ENCODE measurements at places on chromosomes 5 and 9. TPM values are rescaled to one million over a fixed set of nuclear protein-coding genes. Genes with fewer than 3 reads are reported as not detected.

Gene RNF208
- polyA plus RNA-seq: 6.0 TPM

DNA sequence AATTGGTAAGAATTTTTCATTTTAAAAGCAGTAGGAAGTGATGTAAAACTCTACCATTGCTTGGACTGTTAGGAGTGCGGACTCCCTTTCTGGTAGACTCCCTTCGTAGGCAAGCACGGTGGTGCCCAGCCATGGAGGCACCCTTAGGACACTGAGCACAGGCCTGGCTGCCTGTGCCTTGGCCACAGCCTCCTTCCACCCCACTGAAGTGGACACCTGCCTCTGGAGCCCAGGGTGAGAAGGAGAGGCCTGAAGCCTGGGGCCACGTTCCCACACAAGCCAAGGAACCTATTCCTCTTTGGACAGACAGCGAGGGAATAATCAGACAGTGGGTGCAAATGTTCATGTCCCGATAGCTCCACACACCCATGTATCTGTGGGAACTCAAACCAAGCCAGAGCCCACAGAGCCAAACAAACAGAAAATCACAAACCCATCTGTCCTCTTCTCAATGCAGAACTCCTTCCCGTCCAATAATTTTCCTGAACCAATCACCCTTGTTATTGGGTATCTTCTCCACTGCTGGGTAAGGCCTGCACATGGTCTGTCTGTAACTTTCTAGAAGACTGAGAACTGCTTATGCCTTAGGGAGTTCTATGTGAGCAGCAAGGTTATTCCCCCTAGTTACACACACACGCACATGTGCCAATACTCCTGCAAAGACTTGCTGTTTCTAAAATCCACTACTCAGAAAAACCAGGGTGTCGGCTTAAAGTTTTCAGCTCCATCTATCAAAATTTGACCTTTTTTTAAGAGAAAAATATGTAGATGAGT lies 45.2 kb downstream of the UBE2QL1 start:
- peaks cover 28% of the 10 kb centered on the region for H3K27me3 ChIP-seq
- H3K4me1 ChIP-seq: no peaks in the 10 kb centered on the region
- H3K27ac ChIP-seq: no peak overlapping the region
- H3K36me3 ChIP-seq: no peaks in the 10 kb centered on the region
- no peak overlapping the region for H3K4me3 ChIP-seq

DNA sequence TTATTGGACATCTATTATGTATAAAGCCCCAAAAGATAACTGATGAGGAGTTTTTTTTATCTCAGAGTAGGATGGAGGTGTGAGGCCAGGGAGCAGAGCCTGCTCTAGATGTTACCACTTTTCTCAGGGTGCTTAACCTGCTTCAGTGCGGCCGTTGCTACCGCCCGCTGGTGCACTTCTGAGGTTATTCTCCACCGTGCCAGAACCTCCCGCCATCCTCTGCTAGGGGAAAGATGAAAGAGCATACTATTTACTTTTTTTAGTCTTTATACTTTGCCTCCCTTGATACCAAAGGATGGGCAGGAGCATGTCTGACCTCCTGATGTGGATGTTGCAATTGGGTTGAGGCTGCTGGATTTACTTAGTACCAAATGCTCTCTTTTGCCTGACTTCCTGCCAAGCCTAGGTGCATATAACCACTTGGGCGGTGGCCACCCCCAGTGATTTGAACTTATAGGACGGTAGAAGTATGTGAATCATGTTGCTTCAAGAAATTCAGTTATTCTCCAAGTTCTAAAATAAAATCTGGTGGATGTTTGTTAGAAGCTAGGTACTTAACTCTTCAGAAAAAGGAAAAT lies 71.1 kb upstream of the HSPB3 start:
- H3K27me3 ChIP-seq: no peaks in the 10 kb centered on the region
- H3K4me1 ChIP-seq: peaks cover 4% of the 10 kb centered on the region
- no peak overlapping the region for H3K27ac ChIP-seq
- DNase-seq: no peak
- H3K36me3 ChIP-seq: no peaks in the 10 kb centered on the region

DNA sequence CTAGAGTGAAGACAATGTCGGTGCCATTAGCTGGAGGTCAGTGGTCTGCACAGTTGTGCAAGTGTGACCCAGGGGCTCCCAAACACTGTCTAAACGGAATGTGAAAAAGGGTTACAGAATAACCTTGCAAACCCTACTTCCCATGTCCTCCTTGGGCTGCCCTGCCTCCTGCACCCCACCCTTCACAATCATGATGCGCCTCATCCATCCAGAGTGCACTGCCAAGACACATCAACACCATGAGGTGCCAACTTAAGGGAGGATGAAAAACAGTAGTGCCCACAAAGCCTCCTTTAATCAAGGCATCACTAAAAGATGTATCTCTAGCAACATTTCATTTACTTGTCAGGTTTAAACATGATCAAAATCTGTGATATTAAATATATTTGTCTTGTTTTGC lies 87.1 kb downstream of the SETX start:
- no peak for DNase-seq
- H3K27ac ChIP-seq: no peak overlapping the region
- peaks cover 96% of the 10 kb centered on the region for H3K36me3 ChIP-seq
- no peaks in the 10 kb centered on the region for H3K27me3 ChIP-seq
- no peak overlapping the region for H3K4me3 ChIP-seq

DNA sequence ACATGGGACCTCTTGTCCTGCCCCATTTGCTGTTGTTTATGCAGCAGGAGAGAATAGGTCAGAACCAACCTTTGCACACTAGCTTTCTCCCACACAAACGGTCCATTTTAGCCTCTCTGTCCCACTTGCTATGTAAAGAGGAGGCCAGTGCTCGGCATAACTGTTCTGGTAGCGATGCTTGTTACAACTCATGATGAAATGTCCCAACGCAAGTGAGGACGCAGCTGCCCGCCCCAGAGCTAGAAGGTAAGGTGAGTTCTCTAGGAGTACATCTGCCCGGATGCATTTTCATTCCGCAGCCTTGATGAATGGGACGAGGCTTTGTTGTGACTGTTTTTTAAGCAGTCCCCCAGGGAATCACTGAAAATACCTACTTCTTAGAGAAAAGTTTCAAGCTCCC lies 14.1 kb downstream of the S1PR3 start:
- H3K27ac ChIP-seq: no peak overlapping the region
- peaks cover 10% of the 10 kb centered on the region for H3K27me3 ChIP-seq
- H3K4me3 ChIP-seq: no peak overlapping the region
- no peaks in the 10 kb centered on the region for H3K36me3 ChIP-seq

DNA sequence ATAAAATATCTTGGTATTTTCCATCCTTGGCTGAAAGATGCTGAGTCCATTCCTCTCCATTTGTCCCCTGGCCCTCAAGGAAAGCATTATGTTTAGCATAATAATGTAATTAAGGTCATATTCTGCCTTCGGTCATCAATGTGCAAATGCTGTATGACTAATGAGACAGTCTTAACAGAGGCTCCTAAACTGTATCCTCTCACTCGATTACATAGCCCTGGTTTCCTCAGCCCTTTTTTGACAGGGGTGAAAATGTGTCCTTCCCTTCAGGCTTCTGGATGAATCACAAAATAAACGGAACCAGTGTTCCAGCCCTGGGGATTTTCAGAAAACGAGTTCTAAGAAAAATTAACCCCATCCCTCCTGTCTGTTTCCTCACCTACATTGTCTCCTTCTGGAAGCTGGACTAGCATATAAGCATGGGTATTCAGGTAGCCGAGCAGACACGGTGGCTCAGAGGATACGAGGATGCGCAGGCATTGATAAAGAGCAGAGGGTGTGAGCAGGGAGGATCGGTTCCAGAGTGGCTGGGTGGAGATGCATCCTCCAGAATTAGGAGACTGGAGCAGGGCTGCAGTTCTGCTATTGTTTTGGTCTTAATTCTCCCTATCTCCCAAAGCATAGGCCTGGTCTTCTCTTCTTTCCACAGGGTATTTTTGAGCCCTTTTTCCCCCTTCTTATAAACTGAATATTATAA lies 742.9 kb downstream of the TLR4 start:
- no peaks in the 10 kb centered on the region for H3K36me3 ChIP-seq
- no peak overlapping the region for H3K27ac ChIP-seq
- H3K27me3 ChIP-seq: no peaks in the 10 kb centered on the region
- DNase-seq: no peak

GRCh38 chr5:61162832-61163567 lies 732 bp upstream of the SMIM15 start:
- H3K4me1 ChIP-seq: peaks cover 29% of the 10 kb centered on the region
- H3K36me3 ChIP-seq: peaks cover 8% of the 10 kb centered on the region
- H3K4me3 ChIP-seq: peak overlapping the region; percentile 81
- H3K27me3 ChIP-seq: no peaks in the 10 kb centered on the region
- H3K27ac ChIP-seq: peak overlapping the region; percentile 95

DNA sequence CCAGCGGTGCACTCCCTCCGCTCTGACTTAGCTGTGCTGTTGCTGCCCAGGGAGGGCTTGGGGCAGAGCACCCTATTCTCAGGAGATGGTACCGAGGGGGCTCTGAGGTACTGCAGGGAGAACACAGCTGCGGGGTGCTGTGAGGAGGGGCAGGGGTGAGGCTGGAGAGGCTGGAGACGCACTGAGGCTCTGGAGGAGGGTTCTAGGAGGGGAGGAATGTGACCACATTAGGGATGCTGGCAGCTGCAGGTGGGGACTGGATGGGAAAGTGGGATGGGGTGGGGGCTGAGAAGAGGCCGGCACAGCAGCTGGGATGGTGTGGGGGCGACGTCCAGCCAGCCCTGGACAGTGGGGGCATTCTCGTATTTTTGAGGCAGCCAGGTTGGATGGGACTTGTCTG lies 20.9 kb downstream of the NCS1 start:
- H3K27me3 ChIP-seq: no peaks in the 10 kb centered on the region
- no peak overlapping the region for H3K27ac ChIP-seq
- DNase-seq: no peak
